ENCODE measurements at places on chromosomes 2 and 18.
A peak's percentile ranks its signal among the peaks of the same experiment; 100 is the strongest.

- DNase-seq: no peak
These were observed 105.8 kb upstream of the MCFD2 start for GRCh38 chr2:47021301-47022009.

GRCh38 chr2:129778584-129778877 is 200.9 kb upstream of the RAB6C start:
- no peak for DNase-seq

- DNase-seq: no peak
These were observed 124.8 kb upstream of the SIX2 start for GRCh38 chr2:45134014-45134413.

DNA sequence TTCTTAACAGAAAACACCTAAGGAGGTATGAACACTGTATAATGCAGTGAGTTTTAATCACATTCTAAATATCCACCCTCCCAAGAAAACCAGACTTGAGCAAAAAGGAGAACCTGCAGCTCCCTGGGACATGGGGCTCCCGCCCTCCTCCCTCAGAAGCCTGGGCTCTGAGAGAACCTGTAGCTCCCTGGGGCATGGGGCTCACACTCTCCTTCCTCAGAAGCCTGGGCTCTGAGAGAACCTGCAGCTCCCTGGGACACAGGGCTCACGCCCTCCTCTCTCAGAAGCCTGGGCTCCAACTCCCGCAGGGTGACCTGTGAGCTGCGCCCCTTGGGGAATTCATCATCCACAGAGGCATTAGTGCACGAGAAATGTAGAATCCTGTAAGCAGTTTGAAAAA is 222.9 kb downstream of the SNTG2 start:
- DNase-seq: peak; percentile 79

- DNase-seq: no peak
These were observed 35.7 kb downstream of the INHBB start for GRCh38 chr2:120381661-120382060.

DNA sequence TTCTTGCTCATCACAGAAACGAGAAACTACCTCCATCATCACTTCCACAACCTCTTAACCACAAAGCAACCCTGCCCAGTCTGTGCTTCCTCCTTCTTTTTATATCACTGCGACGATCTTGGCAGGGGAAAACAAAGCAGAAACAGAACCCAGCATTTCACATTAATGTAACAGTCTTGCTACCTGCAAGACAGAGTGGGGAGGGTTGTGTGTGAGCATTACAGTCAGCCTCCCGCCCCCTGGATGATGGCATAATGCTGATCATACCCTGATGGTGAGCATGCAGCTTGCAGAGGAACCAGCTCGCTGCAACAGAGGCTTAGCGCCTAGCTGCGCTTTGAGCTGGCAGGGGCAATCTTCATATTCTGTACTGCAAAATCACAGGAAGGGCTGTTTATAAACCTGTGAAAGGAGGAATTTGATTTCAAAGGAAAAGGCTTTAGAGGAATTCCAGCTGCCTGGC is 376.1 kb downstream of the IRS1 start:
- DNase-seq: peak; percentile 89

GRCh38 chr2:100957996-100958653 is 44.0 kb upstream of the RPL31 start:
- no peak for DNase-seq

DNA sequence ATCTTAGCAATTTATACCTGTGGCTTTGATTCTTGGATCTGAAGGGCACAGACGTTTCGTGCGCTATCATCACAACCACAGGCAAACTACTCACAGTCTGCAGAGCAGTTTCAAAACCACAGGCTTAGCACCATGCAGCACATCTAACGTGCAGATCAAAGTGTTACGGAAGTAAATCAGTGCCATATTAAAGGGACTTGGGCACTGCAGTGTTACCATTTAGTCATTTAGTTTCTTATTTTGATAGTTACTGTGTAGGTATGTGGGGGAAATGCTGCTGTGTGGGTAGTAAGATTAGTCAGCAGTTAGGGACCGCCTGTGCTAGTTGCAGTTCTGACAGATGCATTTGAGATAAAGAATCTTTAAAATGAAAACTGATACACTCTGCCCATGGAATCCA is 384.0 kb downstream of the NBAS start:
- DNase-seq: no peak

DNA sequence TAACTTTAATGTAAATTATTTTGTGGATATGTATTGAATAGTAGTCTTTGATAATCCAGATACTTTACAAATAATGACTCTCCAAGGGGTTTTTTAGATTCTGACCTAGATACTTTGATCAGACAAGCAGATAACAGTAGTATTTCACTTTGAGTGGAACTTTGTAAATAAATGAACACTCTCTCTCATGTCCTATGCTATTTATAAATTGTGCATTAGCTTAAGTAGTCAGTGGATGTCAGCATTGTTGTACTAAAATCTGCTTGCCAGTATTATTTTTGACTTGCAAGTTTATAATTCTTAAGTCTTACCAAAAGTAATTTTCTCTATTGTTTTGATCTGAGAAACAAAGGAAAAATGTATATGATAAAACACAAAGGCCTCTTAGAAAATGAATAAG is 1113.1 kb upstream of the NRXN1 start:
- DNase-seq: no peak

GRCh38 chr18:48565105-48565504 is 26.3 kb downstream of the CTIF start:
- DNase-seq: no peak

- no peak for DNase-seq
These were observed 13.2 kb downstream of the SERPINE2 start for GRCh38 chr2:224025874-224026273.

- no peak for DNase-seq
These were observed 42.7 kb upstream of the EPAS1 start for GRCh38 chr2:46254474-46254873.

GRCh38 chr2:215435280-215435869 is 493 bp downstream of the FN1 start:
- DNase-seq: no peak

- no peak for DNase-seq
These were observed 656 bp downstream of the TBC1D8 start for GRCh38 chr2:101150306-101151145.

DNA sequence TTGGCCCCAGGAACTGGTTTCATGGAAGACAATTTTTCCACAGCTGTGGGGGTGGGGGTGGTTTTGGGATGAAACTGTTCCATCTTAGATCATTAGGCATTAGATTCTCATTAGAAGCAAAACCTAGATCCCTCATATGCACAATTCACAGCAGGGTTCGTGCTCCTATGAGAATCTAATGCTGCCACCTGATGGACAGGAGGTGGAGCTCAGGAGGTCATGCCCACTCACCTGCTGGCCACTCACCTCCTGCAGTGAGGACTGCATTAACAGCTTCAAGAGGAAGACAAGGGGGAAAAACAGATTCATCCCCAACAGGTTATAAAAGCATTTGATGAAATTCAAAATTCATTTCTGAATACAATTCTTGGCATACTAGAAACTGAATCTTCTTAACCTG is 38.5 kb downstream of the THAP4 start:
- no peak for DNase-seq

GRCh38 chr2:86414996-86415395 is 26.2 kb upstream of the KDM3A start:
- no peak for DNase-seq

DNA sequence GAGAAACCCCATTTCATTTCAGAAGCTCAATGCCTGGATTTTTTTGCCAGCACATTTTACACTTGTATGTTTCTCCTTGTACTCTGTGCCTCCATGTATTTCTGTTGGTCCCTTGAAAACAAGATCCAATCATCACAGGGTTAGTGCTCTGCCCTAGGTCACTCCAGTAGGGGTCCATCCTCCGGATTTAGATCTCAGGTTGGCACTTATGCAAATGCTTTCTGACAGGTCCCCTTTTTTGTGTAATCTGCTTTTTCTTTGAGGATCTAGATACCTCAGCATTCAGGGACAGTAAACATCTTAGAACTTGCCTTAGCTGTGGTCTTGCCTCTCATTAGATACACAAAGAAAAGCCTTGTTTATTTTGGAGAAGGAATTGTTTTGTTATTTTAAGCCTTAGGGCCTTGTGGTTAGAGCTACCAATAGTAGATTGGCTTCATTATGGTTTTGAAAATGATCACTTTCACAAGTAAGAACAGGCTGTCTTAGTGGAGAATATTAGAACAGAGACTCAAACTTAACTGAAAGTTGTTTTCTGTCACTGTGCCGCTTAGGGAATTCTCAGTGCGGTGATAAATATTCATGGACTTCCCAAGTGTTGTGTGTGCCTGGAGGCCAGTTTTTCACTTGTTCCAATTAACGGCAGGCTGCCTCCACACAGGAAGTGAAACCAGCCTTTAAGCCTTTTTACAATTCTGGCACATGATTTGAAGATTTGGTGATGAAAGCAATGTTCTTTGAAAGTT is 7.8 kb downstream of the MERTK start:
- no peak for DNase-seq

- no peak for DNase-seq
These were observed 47.5 kb upstream of the STAT1 start for GRCh38 chr2:191061381-191061980.

- no peak for DNase-seq
These were observed 379.4 kb upstream of the RAB12 start for GRCh38 chr18:8229787-8230186.

DNA sequence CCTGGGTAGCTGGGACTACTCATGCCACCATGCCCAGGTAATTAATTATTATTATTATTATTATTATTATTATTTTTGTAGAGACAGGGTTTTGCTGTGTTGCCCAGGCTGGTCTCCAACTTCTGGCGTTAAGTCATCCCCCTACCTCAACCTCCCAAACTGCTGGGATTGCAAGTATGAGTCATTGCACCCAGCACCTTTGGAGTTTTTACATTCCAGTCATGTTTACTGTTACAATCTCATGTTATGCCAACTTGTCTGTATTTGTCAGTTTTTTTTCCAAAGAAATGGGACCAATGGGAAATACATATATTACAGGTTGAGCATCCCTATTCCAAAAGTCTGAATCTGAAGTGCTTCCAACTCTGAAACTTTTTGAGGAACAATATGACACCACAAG is 903.8 kb downstream of the SLC4A3 start:
- DNase-seq: no peak

DNA sequence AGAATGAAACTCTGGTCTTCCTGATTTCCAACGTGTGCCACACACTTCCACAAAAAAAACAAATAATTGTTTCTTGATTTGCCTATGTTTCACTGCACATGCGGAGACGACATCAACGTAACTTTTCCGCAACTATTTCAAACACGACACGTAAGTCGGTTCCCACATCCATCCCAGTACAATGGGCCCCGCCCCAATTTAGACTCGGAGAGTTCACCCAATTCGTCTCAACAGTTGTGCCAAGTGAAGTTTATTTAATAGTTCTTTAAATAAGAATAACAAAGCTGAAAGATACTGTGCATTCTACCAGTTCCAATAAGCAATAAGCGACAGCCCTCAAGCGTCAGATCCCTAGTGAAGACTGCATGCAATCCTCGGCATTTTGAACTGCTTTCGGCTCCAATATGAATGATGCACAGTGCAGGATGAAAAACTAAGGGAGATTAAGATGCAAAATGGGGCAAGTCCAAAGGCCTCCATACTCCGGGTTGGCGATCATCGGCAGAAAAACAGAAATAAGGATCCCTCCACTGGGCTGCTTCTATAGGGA is 664 bp downstream of the CCT4 start:
- no peak for DNase-seq

GRCh38 chr2:6785493-6785892 is 80.2 kb downstream of the CMPK2 start:
- no peak for DNase-seq

- peak; percentile 34 for DNase-seq
These were observed 43.1 kb downstream of the KYNU start for GRCh38 chr2:142920571-142920970.

DNA sequence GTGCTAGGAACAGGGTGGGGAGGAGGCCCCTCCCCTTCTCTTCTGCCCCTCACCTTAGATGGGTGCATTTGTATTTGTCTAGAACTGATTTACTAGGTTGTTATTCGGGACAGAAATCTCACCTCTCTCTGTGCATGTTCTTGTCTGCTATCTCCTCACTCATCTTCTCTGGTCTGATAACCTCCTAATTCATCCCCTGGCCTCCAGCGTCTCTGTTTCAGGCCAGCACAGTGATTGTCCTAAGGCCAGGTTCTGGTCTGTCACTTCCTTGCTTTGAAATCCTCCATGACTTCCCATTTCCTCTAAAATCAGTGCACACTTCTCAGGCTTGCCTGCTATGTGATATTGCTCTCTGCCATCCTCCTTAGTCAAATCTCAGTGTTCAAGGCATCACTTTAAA is 58.4 kb downstream of the CELF4 start:
- DNase-seq: no peak

- no peak for DNase-seq
These were observed 79.3 kb upstream of the TMEM247 start for GRCh38 chr2:46400016-46400415.

GRCh38 chr2:209348433-209348832 is 75.4 kb upstream of the MAP2 start:
- no peak for DNase-seq

GRCh38 chr2:152611458-152612231 is 105.6 kb downstream of the PRPF40A start:
- no peak for DNase-seq

DNA sequence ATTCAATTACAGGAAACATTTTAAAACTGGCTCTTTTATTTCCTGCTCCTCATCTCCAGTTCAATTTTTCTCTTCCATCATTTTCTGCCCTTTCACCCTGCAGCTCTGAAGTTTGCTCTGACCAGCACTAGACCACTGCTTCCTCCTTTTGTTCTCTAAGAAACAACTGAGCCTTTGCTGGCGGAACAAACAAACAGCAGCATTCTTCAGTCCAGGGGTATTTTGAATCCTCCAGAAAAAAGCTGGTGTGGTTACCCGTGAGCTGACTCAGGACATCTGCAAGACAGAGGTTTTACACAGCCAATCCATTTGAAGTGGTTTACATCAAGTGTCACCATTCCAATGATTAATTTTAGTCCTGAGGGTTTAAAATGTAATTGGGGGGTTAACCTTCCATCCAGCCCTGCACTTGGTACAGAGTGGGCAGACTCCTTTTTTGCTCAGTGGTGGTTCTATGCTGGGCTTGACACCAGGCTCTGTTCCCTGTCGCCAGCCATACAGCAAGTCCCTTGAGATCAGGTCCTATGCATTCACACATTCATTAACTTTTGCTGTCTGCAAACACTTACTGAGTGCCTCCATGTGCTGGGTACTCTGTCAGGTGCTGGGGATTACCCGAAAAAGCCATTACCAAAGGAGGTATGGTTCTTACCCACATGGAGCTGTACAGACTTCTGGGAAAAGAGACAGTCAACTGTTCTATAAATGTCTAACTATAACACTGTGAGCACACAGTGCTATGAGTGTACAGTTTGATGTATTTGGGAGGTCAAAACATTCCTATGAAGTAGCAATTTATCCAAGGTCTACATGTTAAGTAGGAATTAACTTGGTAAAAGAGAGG is 909.4 kb upstream of the GYPC start:
- DNase-seq: no peak

- DNase-seq: no peak
These were observed 24.2 kb downstream of the CIB4 start for GRCh38 chr2:26616706-26617587.

GRCh38 chr2:135285391-135285790 is 233.3 kb downstream of the RAB3GAP1 start:
- DNase-seq: no peak

DNA sequence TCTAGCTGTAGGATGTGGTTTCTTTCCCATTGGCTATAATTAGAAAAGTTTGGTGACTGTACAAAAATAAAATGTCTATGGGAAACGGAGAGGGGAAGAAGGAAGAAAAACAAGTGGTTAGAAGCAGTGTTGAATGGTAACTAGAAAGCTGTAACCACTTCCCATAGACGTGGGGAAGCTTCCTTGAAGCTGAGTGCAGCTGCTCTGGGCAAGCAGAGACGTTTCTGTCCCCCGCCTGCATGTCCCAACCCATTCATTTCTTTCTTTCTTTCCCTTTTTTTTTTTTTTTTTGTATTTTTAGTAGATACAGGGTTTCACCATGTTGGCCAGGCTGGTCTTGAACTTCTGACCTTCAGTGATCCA is 367.8 kb upstream of the HS6ST1 start:
- DNase-seq: no peak

Data from esophagus muscularis mucosa (tissue), 4 donors.